ENCODE measurements at places on chromosomes 12 and 14. TPM values are rescaled to one million over a fixed set of nuclear protein-coding genes. Genes with fewer than 3 reads are reported as not detected.

DNA sequence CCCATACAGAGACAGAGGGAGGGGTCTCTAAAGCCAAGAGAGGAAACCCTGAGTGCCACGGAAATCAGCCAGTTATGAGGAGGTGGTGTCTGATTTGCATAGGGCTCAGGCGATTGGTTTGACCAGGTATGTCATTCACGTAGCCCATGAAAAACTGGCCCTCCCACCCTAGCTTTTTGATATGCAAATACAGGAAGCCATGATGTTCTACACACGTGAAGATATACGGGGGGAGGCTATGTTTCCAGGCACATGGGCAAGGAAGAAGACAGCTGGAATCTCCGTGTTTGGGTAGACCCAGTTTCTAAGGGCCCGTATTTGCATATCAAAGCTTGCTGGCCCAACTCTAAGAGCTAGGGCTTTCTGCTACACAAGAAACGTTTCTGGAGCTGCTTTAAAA lies 717.8 kb upstream of the SEL1L start:
- DNase-seq = no peak

- DNase-seq = no peak
Measured at GRCh38 chr12:125966641-125967040, 901.4 kb downstream of the AACS start.

GRCh38 chr14:61887628-61888027 lies 125.4 kb downstream of the SNAPC1 start:
- DNase-seq = no peak

Gene COX6A1
- 370 TPM for polyA plus RNA-seq

Gene TCL1A
- polyA plus RNA-seq = 0.50 TPM
